ENCODE measurements at places on chromosomes 5 and 9.

DNA sequence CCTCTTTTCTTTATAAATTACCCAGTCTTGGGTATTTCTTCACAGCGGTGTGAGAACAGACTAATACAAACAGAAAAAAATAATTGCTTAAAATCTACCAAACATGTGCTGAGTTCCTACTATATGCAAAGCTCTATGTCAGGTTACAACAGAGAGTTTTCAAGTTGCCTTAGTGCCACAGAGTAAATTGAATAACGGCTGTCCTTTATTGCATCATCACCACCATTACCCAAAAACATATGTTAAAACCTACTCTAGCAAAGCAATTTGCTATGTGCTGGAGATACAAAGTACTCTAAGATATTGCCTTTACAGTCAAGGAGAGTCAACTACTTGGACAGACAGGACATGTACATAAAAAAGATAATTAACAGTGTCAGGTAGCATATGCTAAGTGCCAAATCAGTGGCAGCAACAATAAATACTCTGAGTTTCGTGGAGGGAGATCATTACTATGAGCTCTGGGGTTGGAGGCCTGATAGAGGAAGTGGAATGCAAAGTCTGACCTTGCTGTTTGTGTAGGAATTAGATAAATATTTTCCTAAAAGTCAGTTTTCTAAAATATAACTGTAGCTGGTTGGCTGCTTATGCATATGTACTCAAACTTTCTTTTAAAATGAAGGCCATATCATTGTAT is 1058.7 kb upstream of the WWC1 start:
- no peaks in the 10 kb centered on the region for H3K27me3 ChIP-seq
- no peak overlapping the region for H3K4me3 ChIP-seq
- no peaks in the 10 kb centered on the region for H3K4me1 ChIP-seq
- no peaks in the 10 kb centered on the region for H3K36me3 ChIP-seq
- DNase-seq, result no peak
- H3K27ac ChIP-seq, result no peak overlapping the region

GRCh38 chr9:37338218-37338617 is 84.3 kb upstream of the GRHPR start:
- no peaks in the 10 kb centered on the region for H3K4me1 ChIP-seq
- H3K27ac ChIP-seq, result no peak overlapping the region
- no peak overlapping the region for H3K4me3 ChIP-seq
- H3K36me3 ChIP-seq, result no peaks in the 10 kb centered on the region
- no peaks in the 10 kb centered on the region for H3K27me3 ChIP-seq

DNA sequence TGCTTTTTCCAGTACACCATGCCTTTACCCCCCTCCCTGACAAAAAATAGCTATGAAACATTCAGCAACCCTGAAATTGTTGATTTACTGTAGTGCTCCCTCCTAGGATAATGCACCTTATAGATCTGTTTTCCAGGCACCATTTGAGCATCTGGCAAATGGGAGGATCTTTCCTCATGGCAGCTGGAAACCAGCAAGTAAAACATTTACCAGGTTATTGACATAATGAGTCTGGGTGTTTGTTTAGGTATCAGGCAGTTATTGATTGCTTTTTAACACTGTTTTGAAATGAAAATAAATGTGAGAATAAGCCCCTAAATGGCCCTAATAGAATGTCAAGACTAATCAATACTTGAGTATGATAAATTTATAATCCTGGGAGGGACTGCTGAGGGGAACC is 57.3 kb upstream of the KLF4 start:
- no peaks in the 10 kb centered on the region for H3K4me1 ChIP-seq
- DNase-seq, result no peak
- no peaks in the 10 kb centered on the region for H3K36me3 ChIP-seq

DNA sequence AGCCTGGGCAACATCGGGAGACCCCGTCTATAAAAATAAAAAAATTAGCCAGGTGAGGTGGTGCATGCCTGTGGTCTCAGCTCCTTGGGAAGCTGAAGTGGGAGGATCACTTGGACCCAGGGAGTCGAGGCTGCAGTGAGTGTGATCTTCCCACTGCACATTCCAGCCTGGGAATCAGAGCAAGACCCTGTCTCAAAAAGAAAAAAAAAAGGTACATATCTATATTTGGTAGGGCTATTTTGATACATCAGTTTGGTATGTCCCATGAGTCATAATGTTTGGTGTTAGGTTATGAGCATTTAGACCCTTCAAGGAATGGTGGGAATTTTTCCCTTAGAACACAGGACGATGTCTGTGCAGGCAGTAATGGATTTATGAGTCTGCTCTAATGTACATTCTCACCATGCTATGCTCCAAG is 55.3 kb upstream of the POU4F3 start:
- H3K27ac ChIP-seq, result no peak overlapping the region
- no peak for DNase-seq
- H3K36me3 ChIP-seq, result peaks cover 15% of the 10 kb centered on the region
- no peaks in the 10 kb centered on the region for H3K4me1 ChIP-seq
- H3K4me3 ChIP-seq, result no peak overlapping the region

DNA sequence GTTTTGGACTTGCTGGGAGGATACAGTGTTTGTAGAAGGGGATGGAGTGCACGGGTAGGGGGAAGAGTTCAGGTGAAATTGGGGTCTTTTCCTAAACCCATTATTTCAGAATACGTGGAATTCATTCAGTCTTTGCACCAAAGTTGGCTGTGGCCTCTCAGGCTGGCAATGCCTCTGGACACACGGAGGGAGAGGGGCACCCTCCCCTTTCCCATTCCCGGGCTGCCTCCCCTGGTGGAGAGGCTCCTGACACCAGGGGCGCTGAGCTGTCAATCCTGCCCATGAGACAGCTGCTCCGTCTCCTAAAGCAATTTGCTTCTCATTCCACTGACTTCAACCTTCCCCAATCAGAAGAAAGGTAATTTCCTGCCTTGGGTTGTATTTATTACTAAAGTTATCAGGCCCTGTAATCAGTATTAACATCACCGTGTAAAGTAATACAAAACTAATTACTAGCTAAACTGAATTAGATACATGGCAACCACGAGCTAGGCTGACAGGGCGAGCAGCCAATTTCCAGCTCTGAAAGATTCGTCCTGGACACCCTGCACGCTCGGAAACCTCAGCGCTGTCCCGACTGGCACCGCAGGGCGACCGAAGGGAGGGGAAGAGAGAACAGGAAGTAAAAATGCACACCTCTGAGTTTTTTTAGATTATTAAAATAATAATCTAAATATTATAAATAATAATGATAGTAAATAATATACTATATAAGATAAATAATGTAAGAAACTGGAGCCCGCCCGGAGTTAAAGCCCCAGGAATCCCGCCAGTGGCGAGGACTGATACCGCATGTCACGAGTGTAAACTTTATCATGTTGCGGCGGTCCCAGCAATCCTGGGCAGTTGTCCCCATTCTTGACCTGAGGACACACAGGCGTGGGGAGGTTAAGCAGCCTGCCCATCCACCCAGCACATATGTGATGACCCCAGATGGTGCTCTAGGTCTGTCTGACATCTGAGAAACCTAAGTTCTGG is 6.9 kb upstream of the OLFM1 start:
- peaks cover 28% of the 10 kb centered on the region for H3K27me3 ChIP-seq
- H3K36me3 ChIP-seq, result no peaks in the 10 kb centered on the region

GRCh38 chr5:126846344-126846743 is 69.4 kb downstream of the LMNB1 start:
- DNase-seq, result no peak
- no peaks in the 10 kb centered on the region for H3K36me3 ChIP-seq
- H3K4me3 ChIP-seq, result no peak overlapping the region
- no peaks in the 10 kb centered on the region for H3K27me3 ChIP-seq
- no peak overlapping the region for H3K27ac ChIP-seq

DNA sequence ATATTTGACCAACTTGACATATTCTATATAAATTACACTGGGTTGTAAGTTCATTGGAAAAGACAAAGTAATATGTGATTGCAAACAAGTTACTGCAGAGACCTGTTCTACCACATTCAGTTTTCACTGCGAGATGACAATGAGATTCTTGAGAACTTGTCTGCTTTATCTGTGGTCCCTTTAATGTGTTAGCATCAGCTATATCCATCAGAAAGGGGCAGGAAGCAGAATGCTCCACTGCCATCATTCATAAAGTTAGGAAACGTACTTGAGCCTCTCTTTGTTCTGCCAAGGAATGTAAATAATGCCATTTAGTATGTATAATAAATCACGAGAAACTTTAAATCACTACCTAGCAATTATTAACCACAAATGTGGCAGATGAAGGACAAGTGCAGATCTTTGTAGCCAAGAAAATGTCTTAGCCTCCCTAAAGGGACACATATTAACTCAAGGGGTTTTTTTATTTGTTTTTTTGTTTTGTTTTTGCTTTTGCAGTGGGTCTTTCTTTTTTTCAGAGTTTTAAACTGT is 59.4 kb downstream of the GIN1 start:
- H3K36me3 ChIP-seq, result no peaks in the 10 kb centered on the region
- no peaks in the 10 kb centered on the region for H3K27me3 ChIP-seq
- H3K4me1 ChIP-seq, result no peaks in the 10 kb centered on the region
